Chondrocyte (in vitro differentiated cells): ENCODE measurements at places on chromosomes 16 and 17.

GRCh38 chr17:17576772-17577234 is 14.7 kb downstream of the PEMT start:
- DNase-seq, result no peak

GRCh38 chr17:82972836-82973372 is 106.5 kb upstream of the METRNL start:
- no peak for DNase-seq

GRCh38 chr17:29145289-29146073 is 34.7 kb downstream of the MYO18A start:
- no peak for DNase-seq

GRCh38 chr17:50493744-50494143 is 14.5 kb upstream of the MYCBPAP start:
- DNase-seq, result no peak
